ENCODE measurements at places on chromosomes 13 and 19.

- no peak for DNase-seq
These were observed 13.7 kb downstream of the ILF3 start for GRCh38 chr19:10667867-10668266.

GRCh38 chr19:41013359-41013758 lies 22.3 kb downstream of the CYP2B6 start:
- no peak for DNase-seq

- DNase-seq, result no peak
These were observed 230.7 kb upstream of the PRR20A start for GRCh38 chr13:56909896-56910600.

DNA sequence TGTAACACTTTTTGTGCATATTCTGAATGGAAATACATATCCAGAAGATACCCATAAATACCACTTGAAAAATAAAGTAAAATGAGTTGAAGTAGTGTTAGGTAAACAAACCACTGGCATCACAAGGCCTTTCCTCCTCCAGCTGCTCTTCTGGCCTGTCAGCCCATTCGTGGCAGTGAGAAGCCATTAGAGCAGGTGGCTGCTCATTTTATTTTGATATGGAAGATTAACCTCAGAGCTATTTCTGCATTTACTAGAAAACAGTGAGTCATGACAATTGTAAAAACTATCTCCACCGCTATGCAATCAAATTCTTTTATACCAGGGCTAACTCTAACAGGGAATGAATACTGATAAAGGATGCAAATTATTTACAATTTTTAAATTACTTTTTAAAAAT lies 2898.1 kb downstream of the PCDH9 start:
- DNase-seq, result no peak

DNA sequence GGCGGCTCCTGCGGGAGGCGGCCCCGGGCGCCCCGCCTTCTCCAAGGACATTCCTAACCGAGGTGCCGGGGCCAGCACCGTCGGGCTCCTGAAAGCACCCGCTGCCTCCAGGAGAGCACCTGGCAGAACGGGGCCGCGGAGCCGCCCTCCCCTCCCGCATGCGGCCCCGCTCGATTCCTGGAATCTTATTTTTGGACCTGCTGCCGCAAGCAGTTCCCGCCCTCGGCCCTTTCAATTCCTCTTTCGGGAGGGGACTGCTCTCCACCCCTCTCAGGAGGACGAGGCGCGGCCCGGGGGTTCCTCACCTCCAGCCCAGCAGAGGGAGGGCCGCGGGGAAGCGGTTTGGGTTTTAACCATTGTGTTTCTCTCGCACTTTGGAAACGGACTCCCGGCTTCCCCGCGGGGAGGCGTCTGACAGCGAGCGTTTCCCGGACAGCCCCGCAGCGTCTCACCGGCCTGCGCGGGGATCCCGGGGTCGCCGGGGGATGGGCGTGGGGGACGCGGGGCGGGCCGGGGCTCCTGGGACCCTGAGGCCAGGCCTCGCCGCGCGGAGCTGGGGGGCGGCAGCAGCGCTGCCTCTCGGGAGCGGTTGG lies 849 bp downstream of the GAS6 start:
- no peak for DNase-seq

GRCh38 chr19:44113784-44114390 lies 688 bp downstream of the ZNF225 start:
- DNase-seq, result no peak

All from activated CD8-positive, alpha-beta memory T cell treated with anti-CD3 and anti-CD28 coated beads for 1 hour (primary cell).